SW480 (cell line): ENCODE measurements at places on chromosomes 6 and 20.

GRCh38 chr6:167119670-167120582, 3.0 kb upstream of the CCR6 start:
- DNase-seq: peak; percentile 23

- no peak for DNase-seq
Observed at GRCh38 chr6:15023448-15023847, 222.4 kb upstream of the JARID2 start.

DNA sequence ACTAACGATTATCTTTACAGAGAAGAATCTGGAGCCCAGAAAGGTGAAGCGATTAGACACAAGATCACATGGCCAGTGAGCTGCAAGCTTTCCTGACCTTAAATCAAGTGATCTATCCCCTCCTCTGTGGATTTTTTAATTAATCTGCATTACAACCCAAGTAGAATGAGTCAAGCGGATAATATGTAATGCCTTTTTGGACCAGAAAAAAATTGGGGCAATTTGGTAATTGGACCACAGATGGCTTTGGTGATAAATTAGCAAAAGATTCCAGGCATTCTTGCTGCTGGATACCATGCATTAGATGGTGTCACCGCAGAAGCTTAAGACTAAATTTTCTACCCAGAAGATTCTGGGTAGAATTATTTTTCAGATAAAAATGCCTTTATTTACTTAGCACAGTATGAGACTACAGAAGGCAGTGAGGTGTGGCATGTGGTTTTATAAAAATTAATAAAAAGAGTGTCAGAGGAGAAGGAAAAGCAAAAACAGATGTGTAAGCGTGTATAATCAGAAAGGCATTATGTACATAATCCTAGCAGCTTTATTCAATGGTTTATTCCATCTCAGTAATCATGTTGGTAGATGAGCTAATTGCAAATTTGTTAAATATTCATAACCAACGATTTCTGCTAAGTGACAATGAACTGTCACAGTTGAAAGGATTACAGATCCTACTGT, 53.9 kb upstream of the PCSK2 start:
- DNase-seq: no peak

DNA sequence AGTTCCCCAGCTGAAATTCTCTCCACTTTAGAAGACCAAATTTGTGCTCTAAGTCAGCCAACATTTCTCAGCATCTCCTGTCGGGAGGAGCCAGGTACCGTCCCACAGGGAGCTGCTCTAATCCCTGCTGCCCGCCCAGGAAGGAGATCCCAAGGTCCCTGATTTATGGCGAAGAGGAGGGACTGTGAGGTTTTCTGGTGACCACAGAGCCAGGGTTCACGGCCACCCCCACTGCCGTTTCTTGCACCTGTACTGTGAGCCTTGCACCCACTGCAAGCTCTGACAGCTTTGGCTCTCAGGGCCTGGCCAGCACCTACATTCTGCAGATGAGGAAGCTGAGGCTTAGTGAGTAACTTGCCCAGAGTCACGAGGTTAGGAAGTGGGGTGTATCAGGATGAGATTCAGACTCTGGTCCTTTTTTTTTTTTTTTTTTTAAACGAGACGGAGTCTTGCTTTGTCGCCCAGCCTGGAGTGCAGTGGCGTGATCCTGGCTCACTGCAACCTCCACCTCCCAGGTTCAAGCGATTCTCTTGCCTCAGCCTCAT, 34.9 kb downstream of the FOXC1 start:
- no peak for DNase-seq

GRCh38 chr6:137206577-137206976, 12.6 kb downstream of the IFNGR1 start:
- no peak for DNase-seq

DNA sequence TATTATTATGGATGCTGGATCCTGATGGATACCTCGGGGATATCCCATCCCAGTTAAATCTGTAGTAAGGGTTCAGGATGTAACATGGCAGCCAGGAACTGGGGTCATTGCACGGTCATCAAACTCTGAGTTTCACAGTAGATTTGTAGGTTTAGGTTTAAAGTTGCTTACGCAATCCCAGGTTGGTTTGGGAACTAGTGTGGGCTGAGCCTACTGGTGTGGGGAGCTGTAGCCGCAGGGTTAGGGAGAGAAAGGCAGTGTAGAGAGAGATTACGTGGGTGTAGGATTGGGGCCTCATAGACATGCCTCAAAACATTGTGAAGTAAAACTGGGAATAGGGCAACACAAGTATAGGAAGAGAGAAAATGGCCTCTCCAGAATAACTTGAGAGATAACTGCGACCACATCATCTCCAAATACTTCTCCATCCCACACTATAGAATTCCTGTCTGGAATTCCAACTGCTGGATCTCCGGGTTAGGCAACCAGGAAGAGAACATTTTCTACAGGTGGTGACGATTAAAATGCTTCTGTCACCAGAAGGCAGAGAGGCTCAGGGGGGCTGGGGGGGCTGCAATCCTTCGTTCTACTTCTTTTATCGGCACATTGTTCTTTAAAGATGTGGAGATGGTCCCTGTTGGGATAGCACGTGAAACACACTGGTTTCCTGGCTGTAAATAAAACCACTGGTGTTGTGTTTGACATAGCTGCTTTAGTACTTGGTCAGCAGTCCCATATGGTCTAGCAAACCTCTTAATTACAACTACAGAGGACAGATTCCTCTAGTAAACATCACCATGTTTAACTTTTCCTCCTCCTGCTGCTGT, 44.9 kb upstream of the TMEM170B start:
- DNase-seq: no peak

GRCh38 chr20:22536141-22536828, 48.1 kb downstream of the FOXA2 start:
- no peak for DNase-seq

DNA sequence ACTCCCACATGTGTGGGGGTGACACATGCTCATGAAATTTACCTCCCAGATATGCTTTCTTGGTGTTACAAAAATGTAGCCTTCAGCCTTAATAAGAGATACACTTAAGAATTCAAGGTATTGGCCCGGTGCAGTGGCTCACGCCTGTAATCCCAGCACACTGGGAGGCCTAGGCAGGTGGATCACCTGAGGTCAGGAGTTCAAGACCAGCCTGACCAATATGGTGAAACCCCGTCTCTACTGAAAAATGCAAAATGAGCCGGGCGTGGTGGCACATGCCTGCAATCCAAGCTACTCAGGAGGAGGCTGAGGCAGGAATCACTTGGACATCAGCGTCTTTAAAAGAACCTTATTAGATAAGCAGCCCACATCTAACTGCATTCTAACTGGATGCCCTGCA, 614.3 kb upstream of the CDH4 start:
- DNase-seq: no peak

- DNase-seq: no peak
Observed at GRCh38 chr20:63595416-63596127, 21.5 kb upstream of the HELZ2 start.

DNA sequence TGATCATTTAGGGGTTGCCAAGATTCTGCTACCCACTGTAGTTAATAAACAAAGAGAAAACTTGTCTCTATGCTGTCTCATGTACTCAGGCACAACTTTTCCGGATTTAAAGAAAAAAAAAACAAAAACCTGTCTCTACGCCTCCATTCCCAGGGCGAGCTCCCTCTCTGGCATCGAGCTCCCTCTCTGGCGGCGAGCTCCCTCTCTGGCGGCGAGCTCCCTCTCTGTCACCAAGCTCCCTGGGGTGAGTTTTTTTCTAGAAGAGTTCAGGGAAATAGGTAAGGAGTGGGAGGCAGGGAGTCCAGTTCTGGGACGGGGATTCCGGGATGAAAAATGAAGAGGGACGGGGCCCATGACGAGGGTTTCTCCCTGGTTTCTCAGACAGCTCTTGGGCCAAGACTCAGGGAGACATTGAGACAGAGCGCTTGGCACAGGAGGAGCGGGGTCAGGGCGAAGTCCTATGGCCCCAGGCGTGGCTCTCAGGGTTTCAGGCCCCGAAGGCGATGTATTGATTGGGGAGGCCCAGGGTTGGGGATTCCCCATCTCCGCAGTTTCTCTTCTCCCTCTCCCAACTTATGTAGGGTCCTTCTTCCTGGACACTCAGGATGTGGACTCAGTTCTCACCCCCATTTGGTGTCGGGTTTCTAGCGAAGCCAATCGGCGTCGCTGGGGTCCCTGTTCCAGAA, 16.5 kb upstream of the HLA-A start:
- DNase-seq: peak; percentile 25

DNA sequence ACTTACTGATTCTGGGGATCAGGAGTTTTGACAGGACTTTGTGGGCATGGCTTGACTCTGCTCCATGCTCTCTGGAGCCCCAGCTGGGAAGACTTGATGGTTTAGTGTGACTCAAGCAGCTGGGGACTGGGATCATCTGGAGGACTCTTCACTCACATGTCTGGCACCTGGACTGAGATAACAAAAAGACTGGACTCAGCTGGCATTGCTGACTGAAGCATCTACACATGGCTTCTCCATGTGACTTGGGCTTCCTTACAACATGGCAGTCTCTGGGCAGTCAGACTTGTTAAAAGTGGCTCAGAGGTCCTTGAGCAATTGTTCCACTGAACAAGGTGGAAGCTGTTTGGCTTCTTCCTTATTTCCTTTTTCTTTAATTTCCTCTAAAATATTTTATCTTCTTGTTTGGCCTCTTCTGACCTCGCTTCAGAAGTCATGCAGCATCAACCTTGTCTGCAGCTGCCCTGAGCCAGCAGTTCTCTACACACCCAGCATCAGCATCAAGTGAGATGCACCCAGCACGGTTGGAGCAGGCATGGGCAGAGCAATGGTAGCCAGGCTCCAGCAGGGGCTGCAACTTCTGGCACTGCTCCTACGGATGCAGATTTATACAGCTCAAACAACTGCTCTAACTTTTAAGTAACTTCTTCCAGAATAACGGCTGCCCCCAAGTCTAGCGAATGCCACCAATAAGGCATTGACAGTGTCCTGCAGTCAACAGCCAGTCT, 5.6 kb upstream of the HM13 start:
- DNase-seq: no peak

GRCh38 chr20:32839227-32839981, 19.3 kb upstream of the EFCAB8 start:
- no peak for DNase-seq

- DNase-seq: no peak
Observed at GRCh38 chr6:14676064-14676463, 558.5 kb downstream of the CD83 start.

GRCh38 chr20:19928328-19929011, 88.7 kb upstream of the NAA20 start:
- no peak for DNase-seq

DNA sequence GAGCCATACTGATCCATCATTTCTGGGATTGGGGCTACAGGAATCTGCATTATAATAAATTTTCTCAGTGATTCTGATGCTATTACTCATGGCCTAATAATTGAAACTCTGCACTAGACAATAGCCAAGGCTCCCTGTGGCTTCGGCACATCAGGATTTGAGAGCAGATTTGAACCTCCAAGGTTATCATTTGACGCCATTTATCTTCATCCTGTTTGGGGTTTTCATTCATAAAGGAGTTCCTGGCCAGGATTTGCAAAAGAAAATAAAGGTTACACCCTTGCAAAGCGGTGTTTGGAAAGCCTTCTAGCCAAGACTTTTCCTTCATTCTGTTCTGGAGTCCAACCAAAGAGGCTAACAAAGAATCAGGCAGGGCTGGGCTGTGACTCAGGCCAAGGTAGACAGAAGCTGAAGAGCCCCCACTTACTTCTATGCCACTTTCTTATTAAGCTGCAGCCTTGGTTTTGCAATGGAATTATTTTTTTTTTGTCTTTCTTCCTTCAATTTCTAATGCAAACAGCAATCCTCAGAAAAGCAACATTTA, 330.1 kb downstream of the DHX35 start:
- DNase-seq: no peak

- no peak for DNase-seq
Observed at GRCh38 chr20:45320948-45321595, 13.0 kb upstream of the MATN4 start.

- DNase-seq: no peak
Observed at GRCh38 chr6:139422105-139423036, 47.9 kb upstream of the CITED2 start.

- DNase-seq: no peak
Observed at GRCh38 chr6:34633785-34634184, 62.8 kb downstream of the ILRUN start.

- DNase-seq: no peak
Observed at GRCh38 chr20:1174787-1175186, 10.0 kb downstream of the TMEM74B start.

- DNase-seq: no peak
Observed at GRCh38 chr6:160088069-160088783, 33.4 kb upstream of the SLC22A1 start.

DNA sequence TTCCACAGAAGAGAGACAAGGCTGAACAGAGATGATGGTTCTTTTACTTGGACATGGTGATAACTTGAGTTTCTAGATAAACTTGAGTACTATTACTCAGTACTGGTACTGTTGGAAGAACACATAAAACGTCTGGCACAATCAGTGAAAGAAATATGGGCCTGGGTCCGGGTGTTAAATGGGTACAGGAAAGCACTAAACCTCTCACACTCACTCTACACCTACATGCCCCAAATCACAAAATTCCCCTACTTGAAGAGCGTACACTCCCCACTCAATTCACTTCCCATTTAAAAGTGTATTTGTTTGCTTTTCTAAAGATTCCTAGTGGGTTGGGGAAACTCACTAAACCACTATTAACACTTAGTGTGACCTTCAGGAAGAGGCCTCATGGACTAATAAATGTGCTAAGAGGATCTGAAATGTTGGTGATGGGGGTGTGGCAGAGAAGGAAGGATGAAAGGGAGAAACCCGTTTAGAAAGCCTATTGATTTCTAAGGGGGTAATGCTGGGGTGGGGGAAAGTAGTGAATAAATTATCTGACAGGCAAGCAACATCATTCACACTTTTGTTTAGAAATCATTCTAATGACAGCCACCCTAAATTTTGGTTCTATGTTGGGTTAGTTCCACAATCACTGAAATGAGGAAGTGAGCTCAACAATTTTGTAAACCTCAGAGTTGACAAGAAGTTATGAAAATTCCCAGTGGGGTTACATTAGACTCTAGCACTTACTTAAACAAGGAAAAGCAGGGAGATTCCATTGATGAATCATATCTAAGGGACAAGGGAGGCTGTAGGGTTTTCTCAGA, 222.6 kb upstream of the MARCKS start:
- DNase-seq: no peak

GRCh38 chr20:24501764-24502556, 32.5 kb downstream of the SYNDIG1 start:
- DNase-seq: no peak

- no peak for DNase-seq
Observed at GRCh38 chr6:14077193-14077867, 40.2 kb upstream of the CD83 start.

- DNase-seq: no peak
Observed at GRCh38 chr6:78910010-78910409, 42.7 kb downstream of the IRAK1BP1 start.
